ENCODE measurements at places on chromosomes 7 and 10.

- DNase-seq = no peak
Measured at GRCh38 chr10:36345175-36345533, 703.1 kb upstream of the FZD8 start.

- no peak for DNase-seq
Measured at GRCh38 chr10:116060864-116061263, 212.1 kb downstream of the GFRA1 start.

GRCh38 chr10:11018432-11018841 is 765 bp downstream of the CELF2 start:
- DNase-seq = no peak

- DNase-seq = peak; percentile 55
Measured at GRCh38 chr10:60732807-60733516, 45.3 kb upstream of the CDK1 start.

DNA sequence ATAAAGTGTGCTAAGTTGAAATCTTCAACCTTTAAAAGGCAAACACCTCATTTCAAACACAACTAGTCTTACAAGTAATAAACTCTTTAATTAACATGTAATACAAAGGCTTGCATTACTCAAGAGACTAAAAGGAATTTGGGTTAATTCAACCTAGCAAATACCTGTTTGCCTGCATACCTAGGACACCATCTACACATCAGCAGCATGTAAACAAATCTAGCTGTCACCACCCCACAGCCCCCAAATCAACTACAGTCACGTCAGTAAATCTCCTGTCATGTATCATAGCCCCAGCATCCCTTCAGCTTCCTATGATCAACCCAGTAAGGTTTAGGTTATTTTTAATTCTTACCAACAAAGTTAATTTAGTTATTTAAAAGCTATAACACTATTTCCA is 33.5 kb downstream of the ZNF800 start:
- DNase-seq = no peak

- DNase-seq = peak; percentile 27
Measured at GRCh38 chr7:69782917-69783684, 184.8 kb downstream of the AUTS2 start.

GRCh38 chr10:1643161-1643907 is 94.0 kb downstream of the ADARB2 start:
- DNase-seq = no peak

GRCh38 chr7:69597278-69598076 is 798 bp upstream of the AUTS2 start:
- peak; percentile 43 for DNase-seq

DNA sequence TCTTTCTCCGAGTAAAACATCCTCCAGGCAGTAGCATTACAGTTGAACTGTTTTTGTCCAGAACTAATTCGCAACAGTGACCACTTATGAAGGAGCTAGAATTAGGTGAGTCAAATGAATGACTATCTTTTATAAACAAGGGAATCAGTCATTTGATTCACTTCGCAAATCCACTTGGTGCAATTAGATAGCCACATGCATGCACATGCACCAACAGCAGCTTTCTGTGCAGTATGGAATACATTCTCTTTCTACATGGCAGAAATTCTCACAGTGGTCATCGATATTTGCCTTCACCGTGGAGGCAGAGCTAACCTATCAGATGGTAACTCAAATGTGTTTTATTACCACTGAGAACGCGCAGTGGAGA is 118.8 kb downstream of the CDK6 start:
- no peak for DNase-seq

Data from left colon (tissue), 2 donors.